ENCODE measurements at places on chromosomes 2 and 18.

GRCh38 chr2:221527776-221528309 is 44.3 kb downstream of the EPHA4 start:
- DNase-seq, result no peak

DNA sequence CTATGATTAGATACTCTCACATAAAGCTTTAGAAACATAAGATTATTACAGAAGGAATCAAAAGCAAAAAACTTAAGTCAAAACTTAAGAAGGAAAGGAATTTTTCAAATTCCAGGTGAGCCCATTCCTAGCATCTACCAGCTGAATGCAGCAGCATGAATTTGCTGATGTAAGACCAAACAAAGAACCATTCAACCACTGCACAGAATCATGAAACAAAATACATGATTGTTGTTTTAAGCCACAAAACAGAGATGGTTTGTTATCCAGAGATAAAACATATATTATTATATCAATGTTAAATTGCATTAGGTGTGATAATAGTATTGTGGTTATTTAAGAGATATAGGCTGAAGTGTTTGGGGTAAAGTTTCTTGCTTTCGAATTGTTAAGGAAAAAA is 29.0 kb downstream of the PIGN start:
- DNase-seq, result no peak

- no peak for DNase-seq
Observed at GRCh38 chr2:10022041-10022421, 21.3 kb upstream of the KLF11 start.

DNA sequence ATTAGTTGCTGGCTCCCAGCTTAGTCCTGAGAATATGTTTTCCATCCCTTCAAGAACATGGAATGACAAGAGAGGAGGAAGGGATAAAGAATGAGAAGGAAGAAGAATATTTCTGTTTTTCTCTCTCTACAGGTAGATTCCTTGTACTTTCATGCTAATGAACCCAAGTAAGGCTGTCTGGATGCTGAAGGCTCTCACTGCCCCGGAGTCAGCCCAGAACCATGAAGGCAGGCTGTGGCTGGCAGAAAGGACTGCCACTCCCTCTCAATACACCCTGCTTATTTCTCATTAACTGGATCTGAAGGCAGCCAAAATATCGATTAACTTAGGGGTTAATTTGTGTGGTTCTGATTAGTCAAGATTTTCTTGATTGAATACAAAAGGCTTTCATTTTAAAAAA is 93.1 kb upstream of the NPAS2 start:
- DNase-seq, result no peak

DNA sequence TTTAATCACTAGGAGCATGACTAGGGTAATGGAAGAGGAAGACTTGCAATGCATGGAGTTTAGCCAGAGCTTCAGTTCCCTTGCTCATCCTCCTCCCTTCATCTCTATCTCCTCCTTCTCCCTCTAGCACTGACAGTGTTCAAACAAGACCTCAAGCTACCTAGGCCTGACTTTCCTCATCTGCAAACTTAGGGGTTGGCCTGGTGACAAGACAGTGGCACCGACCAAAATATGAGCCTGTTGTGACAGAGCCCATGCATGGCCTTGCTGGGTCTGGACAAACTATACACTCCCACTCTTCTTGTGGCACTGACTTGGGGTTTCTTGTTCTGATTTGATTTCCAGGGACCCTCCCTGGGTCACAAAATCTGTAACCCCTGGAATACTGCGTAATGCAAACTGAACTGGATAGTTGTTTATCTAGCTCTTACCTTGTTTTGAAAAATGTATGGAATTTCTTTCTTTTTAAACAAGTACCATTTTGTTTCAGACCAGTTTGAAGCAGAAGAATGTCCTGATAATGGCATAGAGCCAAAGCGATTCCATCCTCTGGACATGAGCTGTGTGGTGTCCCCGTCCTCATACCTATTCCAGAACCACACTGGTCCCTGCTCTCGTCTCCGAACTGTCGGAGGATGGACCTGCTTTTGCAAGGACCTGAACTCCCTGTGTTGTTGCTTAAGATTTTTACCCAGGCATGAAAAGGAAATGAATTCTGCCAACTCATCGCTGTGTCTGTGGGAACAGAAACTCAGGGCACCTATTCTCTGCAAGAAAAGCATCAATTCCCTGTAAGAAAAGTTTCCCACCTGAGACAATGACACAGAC is 33.4 kb upstream of the PPP4R1 start:
- no peak for DNase-seq

DNA sequence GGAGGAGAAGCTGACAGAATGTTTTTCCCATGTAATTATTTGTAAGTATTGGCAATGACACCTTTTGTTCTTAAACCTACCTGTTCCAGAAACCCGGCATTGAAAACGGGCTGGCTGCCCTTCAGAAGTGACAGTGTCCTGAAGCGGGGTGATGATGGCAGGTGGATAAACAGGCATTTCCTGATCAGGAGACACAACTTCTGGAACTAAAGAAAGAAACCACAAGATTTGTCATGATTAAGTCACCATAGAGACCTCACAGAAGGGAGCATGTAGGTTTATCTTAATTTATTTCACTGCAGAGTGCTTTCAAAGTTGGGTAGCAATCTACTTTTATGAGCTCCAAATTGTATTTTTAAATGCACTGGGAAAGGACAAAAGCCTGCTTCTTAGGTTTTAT is 43.1 kb downstream of the TTN start:
- DNase-seq, result no peak

Data from neuronal stem cell (in vitro differentiated cells).